ENCODE measurements at places on chromosomes 11 and 22. TPM values are rescaled to one million over a fixed set of nuclear protein-coding genes. Genes with fewer than 3 reads are reported as not detected.

DNA sequence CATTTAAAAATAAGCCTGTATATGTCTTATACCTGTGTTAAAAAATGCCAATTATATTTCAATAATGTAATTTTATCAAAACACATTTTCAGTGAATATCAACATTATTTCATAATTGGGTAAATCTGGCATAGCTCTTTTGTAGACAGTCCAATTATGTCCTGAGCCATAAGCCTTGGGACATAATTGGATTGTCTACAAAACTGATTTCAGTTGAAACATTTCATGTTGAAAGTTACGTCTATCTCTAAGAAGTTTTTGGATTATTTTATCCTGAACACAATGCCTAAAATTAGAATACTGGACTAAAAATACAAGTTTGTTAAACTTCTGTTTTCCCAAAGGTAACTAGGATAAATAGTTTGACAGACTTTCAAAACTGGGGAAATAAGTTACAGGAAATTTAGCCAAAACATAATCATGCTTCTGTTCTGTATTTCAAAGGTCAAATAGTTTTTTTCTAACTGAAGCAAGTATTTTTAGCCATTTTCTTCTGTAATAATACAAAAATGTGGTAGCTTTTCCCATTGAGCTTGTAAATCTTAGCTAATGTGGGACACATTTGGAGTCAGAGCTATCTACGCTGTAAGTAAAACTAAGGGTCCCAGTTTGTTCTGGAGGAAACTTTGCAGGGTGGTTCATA, 100.7 kb upstream of the BIRC3 start:
- no peak for DNase-seq

DNA sequence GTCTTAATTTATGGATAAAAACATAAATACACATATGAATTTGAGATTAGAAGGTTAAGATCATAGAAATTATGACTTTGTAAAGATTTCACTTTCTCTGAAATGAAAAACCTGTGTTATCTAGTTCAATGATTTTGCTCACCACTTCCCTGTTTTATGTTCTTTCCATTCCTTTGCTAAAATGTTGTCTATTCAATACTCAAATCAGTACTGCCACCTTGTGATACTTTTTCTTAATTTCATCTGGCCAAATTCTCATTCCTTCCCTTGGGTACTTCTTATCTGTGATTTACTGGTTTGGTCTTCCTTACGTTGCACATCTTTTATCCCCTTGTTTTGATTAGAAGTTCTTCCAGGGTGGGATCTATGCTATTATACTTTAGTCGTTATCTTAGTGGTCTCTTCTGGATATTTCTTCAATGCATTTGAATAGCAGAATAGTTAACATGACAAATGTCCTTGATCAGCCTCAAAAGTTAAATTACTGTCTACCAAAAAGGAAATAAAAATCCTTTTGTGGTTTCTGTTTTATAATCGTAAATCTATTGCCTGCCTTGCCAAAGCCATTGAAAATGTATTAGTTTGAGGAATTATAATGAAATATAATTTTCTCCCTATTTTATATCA, 197.0 kb downstream of the PGR start:
- DNase-seq = no peak

Gene SORL1
- 67.2 TPM for total RNA-seq

DNA sequence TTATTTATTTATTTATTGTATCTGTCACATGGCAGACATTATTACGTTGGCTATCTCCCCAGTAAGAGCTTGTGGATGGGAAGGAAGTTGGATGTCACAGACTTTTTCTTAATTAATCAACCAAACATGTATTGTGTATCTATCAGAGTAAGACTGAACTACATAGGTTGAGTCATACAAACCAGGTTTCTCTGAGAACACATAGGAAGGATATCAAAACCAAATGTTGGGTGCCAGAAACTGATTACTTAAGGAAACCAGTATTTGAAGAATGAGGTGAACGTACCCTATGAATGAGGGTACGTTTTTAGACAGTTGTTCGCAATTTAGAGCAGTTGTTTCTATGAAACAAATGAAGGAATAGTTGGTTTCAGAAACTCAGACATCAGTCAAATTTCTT, 136.4 kb downstream of the SLC17A6 start:
- DNase-seq = no peak

Gene MOGAT2
- total RNA-seq = not detected
